Hepatic stellate cell (primary cell): ENCODE measurements at places on chromosomes 6 and 20.

GRCh38 chr6:167974640-167975344 lies 22.7 kb upstream of the KIF25 start:
- peak; percentile 64 for DNase-seq

- DNase-seq = peak; percentile 50
These were observed 63.3 kb upstream of the ZNF133 start for GRCh38 chr20:18224968-18225568.

DNA sequence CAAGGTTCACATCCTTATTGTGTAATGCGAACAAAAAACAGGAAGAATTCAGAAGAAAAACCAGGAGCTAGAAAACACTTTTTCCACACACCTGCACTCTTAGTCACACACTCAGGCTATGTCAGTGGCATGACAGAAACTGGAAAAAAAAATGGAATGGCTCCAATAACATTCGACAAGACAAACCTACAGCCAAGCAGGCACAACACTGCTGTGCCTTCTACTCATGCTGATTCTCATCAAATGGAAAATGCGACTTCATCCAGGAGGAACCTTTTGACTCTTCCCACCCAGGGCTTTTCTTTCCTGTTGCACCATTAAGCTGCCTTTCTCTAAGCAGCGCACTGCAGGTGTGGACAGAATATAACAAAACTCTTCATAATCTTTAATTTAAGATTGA lies 163.2 kb upstream of the BTBD3 start:
- DNase-seq = no peak

DNA sequence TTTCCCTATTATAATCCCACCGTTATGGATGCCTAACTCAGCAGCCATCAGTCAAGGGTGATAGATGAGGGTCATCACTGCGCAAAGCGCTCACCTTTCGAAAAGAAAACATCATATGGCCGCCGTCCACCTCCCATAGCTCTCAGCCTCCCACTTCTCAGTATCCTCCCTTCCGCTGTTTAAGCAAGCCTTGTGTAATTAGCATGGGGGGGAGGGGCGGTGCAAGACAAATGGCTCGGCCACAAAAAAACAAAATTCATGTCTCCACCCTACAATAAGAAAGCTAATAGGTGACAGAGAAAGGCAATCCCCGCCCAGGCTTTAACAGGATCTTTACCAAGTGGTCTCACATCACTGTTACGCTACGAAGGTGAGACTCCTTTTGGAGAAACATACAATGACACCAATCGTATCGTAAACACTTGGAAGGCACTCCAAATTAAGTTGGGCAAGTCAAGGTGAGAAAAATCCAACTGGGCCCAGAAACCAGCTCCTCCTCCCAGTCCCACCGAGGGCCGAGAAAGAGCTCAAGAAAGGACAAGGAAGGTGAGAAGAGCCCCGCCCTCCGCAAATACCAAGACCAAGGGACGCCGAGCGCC lies 645 bp downstream of the DDX39B start:
- peak; percentile 35 for DNase-seq

- DNase-seq = no peak
These were observed 193.4 kb downstream of the SYNDIG1 start for GRCh38 chr20:24662752-24663365.

DNA sequence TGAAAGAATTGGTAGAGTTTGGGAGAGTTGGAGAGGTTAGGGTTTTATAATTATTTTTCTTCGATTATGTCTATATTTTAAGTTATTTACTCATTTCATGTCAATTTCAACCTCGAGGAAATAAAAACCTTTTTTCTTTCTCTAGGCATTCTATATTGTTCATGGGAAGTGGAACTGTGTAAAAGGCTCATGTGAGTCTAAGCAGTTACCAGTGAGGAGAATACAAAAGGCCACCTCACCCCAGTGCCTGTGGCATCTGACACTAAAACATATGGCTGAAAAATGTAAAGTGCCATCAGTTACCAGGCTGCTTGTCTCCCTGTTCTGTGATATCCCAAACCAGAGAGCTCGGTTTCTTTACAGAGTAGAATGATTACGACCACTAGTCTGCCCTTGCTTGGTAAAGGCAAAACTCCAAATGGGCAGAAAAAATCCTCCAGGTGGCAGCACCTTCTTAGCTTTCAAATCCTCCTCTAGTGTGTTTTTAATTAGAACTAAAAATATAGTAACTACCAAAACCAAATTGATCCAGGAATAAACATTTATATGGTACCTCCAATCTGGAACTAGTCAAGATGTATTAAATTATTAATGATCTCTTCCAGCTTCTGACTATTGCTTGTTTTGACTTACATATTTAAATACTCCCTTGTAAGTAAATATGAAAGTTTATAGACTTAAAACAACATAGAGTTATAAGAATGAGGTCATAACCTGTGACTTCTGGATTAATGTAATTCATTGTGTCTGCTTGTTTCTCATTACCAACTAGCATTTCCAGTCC lies 122.6 kb upstream of the MCHR2 start:
- DNase-seq = peak; percentile 21

- DNase-seq = no peak
These were observed 341.2 kb downstream of the SYNE1 start for GRCh38 chr6:152295920-152296319.

- DNase-seq = no peak
These were observed 123.0 kb downstream of the BANF2 start for GRCh38 chr20:17822540-17823408.

DNA sequence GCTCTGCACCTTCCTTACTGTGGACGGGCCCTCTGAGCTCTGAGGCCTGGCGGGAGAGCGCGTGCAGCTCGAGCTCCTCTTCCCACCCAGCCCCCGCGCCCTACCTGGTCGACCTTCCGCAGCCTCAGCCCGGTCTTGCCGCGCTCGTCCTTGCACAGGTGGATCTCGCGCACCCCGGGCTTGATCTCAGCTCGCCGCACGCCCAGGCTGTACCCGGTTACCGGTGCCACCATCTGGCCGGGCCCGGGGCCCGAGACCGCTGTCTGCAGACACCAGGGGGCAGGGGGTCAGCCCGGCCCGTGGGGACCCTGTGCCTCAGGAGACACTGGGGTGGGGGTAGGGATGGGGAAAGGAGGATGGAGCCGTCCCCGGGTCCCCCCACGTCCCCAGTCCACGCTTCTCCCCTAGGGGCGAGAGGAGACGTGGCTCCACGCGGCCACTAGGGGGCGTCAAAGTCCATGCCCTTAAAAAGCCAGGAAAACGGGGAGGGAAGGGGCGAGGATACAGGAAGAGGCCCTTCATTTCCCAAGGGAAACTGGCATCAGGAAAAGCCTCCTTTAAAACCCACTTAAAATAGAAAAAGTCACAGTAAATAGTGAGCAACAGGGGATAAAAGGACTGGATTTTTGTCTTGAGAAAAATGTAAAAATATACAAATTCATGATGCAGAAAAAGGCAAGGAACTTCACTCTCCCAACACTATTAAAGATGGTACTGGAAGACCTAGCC lies 15.5 kb downstream of the SDCBP2 start:
- DNase-seq = peak; percentile 84

- DNase-seq = no peak
These were observed 125.5 kb downstream of the GPX5 start for GRCh38 chr6:28651161-28651560.

- no peak for DNase-seq
These were observed 48.5 kb downstream of the FYN start for GRCh38 chr6:111824608-111825337.

DNA sequence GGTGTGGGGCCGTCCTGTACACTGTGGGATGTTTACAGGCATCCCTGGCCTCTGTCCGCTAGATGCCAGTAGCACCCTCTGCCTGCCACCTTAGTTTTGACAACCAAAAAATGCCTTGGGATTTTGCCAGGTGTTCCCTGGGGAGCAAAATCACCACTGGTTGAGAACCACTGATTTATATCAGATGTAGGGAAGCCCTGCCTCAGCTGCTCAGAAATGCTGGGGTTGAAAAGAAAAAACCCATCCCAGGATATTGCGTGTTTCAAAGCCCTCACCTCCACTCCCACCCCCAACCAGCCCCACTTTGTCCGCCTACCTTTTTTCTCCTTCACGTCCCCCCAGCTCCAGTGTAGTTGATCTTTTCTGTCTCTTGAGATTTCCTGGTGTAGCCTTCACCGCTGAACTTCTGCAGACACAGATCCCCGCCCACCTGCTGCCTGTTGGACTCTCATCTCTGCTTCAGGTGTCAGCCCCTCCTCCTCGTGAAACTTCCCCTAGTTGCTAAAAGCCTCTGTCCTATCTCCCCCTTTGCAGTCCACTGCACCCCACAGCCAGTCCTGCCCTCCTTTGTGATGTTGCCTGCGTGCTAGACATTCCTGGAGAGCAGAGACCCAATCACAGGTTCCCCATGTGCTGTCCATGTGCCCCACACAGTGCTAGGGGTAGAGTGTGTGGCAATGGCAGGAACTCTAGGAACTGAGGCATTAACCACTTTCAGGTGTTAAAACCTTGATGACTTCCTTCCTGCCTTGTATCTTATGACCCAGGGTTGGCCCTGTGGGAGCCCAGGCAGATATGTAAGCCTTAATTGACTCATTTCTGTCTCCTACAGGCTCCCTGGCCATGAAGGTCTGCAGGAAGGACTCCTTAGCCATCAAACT lies 98.9 kb downstream of the TBC1D7 start:
- DNase-seq = no peak

- no peak for DNase-seq
These were observed 1247.9 kb downstream of the GRIK2 start for GRCh38 chr6:102641426-102641825.

- peak; percentile 81 for DNase-seq
These were observed 91.0 kb downstream of the TCP11 start for GRCh38 chr6:35049900-35050756.

DNA sequence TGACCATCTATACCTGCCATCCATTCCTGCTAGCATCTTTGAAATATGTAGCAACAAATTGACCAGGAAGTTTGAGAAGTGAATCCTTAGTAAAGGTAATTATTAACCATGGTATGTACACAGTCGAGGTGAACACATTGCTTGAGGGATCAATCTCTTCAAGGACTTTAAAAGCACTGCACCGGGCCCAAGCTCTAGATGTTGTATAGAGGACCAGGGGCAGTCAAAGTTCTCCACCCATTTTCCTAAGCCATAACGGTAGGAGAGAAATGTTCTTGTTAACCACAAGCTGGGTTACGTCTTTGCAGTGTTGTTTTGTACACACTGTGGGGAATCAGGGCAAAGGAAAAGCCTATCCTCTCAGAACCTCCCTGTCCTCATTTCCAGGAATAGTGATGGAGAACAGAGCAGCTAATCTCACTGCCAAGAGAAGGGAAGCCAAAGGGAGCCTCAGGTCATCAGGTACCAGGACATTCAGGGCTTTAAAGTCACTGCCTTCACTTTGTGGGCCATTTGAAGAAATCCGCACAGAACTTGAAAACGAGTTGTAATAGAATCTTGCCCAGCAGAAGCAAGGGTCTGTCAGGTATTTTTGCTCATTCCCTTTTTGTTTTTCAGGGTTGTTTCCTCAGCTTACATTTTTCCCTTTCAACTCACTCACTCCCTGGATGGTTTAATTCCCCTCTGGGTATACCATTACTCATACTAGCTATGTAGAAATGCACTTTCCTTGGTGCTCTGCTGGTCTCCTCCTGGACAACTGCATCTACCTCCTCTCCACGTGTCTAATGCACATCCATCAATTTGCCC lies 5.3 kb upstream of the PM20D2 start:
- peak; percentile 65 for DNase-seq

GRCh38 chr6:149933036-149933435 lies 8.8 kb upstream of the ULBP2 start:
- DNase-seq = no peak

DNA sequence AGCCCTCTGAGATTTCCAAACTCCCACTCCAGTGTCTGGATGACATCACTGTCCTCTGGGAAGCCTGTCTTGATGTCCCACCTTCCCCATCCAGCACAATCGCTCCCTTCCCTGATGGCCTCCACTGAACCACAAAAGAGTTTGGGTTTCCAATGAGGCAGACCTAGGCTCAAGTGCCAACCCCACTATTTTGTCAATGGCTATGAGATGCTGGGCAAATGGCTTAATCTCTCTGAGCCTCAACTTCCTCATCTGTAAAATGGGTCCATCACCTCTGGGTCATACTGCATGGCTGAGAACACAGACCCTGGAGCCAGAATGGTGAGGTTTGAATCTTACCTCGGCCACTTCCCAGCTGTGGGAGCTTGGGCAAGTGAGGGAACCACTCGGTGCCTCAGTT lies 11.7 kb downstream of the SLC13A3 start:
- DNase-seq = no peak

GRCh38 chr6:25456249-25457040 lies 177.3 kb downstream of the CARMIL1 start:
- DNase-seq = no peak

- DNase-seq = no peak
These were observed 12.4 kb upstream of the LRFN2 start for GRCh38 chr6:40599555-40599954.

- DNase-seq = no peak
These were observed 9.6 kb downstream of the RMND1 start for GRCh38 chr6:151442371-151442770.

- no peak for DNase-seq
These were observed 19.3 kb downstream of the UQCC2 start for GRCh38 chr6:33692078-33692759.

DNA sequence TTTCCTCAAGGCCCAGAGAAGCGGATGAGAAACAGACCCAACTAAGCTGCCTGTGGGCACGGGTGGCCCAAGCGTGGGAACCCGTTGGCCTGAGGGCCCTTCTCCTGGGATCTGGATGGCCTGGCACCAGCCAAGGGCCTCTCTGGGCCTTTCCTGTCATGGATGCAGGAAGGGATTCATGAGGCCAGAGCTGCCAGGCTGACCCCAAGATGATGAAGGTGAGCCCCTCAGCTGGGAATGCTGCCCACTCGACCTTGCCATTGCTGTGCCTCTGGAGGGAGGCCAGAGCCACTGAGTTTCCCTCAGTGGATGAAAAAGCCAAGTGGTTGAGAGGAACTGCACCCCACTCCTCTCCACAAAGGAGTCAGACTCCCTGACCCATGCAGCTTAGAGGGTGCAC lies 171.2 kb downstream of the VEGFA start:
- no peak for DNase-seq

GRCh38 chr6:147154454-147154853 lies 49.8 kb upstream of the STXBP5 start:
- no peak for DNase-seq

- DNase-seq = no peak
These were observed 73.3 kb downstream of the OPRM1 start for GRCh38 chr6:154112181-154112809.

- DNase-seq = no peak
These were observed 115.2 kb upstream of the AKIRIN2 start for GRCh38 chr6:87817183-87817582.
